ENCODE measurements at places on chromosomes 5 and 9.

GRCh38 chr9:77402286-77402685 is 225.0 kb downstream of the VPS13A start:
- DNase-seq, result no peak

- no peak for DNase-seq
These were observed 113.2 kb upstream of the ERCC6L2 start for GRCh38 chr9:95762322-95762721.

DNA sequence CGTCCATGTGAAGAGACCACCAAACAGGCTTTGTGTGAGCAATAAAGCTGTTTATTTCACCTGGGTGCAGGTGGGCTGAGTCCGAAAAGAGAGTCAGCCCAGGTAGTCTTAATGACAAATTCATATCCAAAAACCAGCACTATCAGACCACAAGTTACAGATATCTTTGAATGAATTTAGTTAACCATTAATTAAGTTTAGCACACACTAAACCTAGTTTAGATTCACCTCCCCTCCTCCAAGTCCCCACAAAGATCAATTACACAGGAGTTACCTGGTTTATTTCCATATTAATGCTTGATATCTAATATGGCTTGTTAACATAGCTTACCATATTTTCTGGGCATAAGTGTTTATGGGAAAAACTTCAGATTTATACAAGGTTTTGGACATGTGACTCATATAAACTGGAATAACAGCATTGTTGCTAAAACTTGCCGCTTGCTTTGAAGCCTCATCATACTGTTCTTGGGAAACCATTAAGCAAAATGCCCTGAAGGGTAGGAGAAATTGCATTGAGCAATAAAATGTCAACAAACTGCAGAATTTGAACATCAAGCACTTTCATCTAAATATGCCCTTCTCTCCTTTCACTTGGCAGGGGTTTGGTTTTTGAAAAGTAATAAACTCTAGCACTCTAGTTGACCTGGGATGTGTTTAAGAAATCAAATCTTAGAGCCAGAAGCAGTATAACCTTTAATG is 166.9 kb downstream of the SNCAIP start:
- no peak for DNase-seq

GRCh38 chr5:139711906-139712224 is 63.7 kb downstream of the CXXC5 start:
- no peak for DNase-seq

- DNase-seq, result no peak
These were observed 15.6 kb downstream of the NDUFA8 start for GRCh38 chr9:122143876-122144405.

DNA sequence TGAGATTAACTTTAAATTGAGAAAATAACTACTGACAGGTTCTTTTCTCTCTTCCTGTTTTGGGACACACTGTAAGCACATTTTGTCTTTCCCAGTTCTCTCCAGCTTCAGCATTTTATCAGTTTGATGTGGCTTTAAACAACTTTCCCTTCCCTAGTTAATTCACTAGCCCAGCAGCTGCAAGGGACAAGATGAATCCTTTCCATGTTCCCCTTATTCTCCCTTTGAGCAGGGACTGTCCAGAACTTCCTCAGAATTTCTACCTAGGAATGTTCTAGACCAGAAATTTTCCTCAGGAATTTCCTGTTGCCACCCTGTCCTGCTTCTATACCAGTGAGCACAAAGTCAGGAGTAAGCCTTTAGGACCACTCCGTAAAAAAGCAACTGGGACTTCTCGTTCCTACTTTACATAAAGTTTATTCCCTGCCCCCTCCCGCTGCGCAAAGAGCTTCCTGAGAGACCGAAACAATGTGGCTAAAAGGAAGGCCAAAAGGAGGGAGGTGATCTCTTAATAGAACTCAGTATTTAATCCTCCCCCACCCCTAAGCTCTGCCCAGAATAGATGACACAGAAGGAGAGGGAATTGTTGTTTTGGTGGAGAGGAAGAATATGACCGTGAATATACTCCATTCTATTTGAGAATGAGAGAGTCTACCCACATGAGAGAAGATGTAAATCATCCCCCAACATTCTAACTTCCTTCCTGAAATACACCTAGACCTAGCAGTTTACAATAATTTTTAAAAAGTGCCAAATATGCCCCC is 61.9 kb downstream of the GLIS3 start:
- no peak for DNase-seq

- DNase-seq, result no peak
These were observed 67.7 kb upstream of the UBTD2 start for GRCh38 chr5:172351240-172351778.

Measured in activated CD8-positive, alpha-beta memory T cell treated with anti-CD3 and anti-CD28 coated beads for 4 hours (primary cell).